ENCODE measurements at places on chromosomes 7 and 10.

DNA sequence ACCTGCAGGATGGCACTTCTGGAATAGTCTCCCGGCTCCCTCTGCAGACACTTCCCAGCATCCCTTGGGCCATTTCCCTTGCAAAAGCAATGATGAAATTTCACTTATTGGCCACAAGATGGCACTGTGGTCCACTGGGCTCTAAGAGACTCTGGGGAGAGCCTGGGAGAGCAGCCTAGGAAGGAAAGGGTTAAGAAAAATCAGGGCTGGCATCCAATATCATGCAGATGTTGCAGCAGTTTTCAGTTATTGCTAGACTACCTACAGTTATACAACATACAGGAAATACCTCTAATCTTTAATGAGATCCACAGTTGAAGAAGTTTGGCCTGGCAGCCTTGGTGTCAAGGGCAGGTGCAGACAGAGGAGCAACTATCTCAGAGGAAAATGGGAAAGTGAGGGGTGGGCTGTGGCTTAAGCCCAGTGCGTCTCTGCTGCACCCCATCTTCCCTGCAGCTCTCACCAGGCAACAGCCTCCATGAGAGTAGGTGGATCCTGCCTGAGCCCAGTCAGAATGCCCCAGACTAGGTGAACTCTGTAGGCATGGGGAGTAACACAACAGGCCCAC, 100.2 kb upstream of the PRSS58 start:
- peak; percentile 76 for DNase-seq

DNA sequence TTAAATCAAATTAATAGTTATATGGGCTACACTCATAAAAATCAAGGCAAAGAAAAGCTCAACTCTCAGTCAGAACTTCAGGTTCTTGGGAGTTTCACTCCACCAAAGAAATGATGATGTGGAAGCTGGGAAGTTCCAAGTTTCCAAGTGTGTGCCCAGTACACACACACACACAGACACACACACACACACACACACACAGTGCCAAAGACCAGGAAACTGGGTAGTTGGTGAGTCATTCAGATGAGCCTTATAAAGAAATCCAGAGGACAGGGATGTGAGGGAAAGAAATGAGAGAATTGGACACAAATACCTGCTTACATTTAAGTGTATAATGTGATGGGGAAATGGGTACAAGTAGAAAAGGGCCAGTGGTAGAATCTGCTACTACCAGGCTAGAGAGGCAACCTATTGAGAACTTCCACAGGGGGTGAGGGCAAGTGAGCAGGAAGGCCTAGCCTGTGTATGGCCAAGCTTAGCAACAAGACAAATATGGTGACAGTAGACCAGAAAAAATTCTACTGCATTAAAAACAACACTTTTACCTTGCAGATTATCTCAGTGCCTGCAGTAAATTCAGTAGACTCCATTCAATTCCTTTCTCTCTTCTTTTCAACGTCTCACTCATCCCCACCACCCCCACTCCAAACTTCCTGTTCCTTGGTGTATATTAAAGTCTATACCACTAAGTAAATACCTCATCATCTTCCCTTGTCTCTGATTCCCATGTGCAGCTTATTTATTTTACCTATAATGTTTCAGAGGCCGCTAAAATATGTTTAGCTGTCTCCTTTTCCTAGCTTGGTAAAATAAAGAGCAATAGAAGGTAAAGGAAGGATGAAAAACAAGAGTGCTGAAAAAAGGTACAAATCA, 95.0 kb downstream of the CABCOCO1 start:
- DNase-seq: peak; percentile 61

GRCh38 chr7:112763298-112763697, 26.9 kb downstream of the TMEM168 start:
- no peak for DNase-seq

DNA sequence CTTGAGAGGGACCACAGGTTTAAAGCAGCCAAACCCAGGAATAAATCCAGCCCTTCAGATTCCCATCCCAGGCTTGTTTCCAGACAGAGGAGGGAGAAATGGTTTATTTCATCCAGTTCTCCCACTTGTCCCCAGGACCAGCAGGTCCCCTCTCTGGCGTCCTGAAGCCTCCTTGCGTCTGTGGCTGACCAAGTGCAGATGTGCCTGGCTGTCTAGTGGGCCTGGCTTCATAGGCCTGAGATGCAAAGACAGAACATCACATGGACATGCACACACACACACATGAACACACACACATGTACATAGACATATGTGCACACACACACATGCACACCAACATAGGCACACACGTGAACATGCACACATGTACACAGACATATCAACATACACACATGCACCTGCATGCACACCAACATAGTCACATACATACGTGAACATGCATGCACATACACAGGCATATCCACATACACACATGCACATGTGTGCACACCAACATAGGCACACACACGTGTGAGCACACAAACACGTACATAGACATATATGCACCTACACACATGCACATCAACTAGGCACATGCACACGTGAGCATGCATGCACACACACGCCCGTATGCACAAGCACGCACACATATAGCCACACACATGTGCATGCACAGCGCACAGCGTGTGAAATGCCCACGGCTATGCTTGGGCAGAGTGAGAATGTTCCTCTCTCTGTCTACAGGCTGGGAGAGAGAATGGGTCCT, 10.7 kb downstream of the FOXL3 start:
- DNase-seq: no peak

DNA sequence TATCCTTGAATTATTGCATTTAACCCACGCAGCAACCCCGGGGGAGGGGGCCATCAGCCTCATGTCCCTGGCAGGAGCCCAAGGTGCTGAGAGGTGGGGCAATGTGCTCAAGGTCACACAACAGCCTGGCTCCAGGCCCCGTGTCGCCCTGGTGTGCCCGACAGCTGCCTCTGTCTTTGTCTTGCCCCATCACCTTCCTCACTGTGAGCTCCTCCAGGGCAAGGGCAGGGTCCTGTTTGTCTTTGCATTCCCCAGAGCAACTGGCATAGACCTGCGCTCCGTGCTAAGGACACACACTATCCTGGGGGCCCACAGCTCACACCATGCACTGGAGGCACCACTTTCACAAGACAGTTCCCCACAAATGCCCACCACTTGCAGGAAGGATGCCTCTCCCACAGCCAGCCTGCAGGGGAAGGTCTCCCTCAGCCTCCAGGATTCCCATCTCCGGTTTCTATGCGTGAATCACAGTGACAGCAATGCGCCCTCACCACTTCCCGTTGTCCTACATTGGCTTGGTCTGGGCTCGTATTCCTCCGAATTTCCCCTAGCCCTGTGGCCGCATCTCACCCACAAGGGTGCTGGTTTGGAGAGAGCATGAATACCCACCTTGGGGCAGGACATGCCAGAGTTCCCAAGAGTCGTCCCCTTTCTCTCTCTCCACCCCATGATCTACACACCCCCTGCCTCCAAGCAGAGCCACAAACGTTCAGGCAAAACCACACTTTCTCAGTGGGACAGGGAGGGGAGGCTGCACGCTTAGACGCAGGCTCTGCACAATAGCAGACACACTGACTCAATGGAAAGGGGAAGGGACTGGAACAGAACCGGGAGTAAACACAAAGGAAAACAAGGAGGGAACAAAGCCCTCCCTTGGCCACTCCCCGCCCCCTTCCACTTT, 10.3 kb downstream of the ITPRIP start:
- DNase-seq: peak; percentile 93

DNA sequence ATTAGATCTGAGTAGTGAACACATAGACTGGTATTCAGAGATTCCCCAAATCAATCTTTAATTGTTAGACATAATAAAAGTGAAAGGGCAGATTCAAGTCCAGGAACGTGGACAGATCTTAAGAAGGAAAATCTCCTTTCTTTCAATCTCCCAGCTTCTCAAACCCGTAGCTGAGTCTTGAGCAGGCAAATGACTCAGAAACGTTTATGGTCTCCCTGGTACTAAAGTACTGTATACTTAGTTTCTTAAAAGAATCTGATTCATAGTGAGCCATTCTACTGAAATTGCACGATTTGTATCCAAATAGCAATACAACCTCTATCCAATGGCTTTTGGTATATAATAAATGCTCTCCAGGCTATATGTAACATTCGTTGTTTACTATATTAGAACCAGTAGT, 140.4 kb upstream of the RHEB start:
- DNase-seq: peak; percentile 70

GRCh38 chr7:80244206-80244916, 109.7 kb downstream of the GNAI1 start:
- DNase-seq: peak; percentile 46

- no peak for DNase-seq
Measured at GRCh38 chr7:106371629-106372028, 86.8 kb upstream of the NAMPT start.

GRCh38 chr10:42979721-42980467, 97.0 kb upstream of the RET start:
- DNase-seq: no peak

DNA sequence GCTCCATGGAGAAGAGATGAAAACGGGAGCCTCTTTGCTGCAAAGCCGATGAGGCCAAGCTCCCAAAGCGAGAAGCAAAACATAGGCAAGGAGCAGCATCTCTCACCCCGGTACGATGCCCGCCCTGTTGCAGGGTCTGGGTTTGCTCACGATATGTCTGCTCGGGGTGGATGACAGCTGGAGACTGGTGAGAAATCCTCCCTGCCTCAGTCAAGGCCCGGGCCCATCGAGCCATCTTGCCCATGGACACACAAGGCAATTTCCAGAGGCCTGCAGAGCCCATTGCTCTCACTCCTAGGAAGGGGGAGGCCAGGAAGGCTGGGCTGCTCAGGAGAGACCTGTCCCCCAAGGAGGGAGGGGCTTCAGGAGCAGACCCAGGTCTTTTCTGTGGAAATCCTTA, 391.7 kb upstream of the SHH start:
- DNase-seq: no peak

DNA sequence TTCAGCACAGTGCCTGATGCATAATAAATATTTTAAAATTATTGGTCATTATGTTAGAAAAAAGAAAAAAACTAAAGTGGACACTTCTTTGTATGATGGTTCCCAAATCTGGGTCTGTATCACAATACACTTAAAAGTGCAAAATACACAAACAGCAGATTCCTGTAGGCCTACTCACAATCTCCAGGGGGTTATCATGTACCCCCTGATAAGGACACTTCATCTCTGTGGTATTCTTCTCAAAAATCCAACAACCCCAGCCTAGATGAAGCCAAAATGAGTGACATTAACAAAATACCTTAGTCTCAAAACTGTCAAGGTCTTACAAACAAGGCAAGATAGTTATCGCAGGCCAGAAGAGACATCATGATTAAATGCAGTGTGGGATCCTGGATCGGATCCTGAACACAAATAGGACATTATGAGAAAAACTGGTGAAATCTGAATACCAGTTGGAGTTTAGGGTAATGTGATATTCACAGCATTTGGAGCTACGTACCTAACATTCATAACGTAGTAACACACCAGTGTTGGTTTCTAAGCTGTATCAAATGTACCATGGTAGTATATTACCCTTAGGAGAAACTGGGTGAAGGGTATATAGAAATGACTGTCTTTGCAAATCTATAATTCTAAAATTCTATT, 45.2 kb downstream of the NSUN6 start:
- DNase-seq: no peak

- DNase-seq: peak; percentile 54
Measured at GRCh38 chr7:142603870-142604448, 145.3 kb upstream of the PRSS1 start.

GRCh38 chr7:131974671-131975070, 418.2 kb upstream of the PODXL start:
- no peak for DNase-seq

- DNase-seq: peak; percentile 67
Measured at GRCh38 chr7:28107960-28108359, 72.6 kb downstream of the JAZF1 start.

- DNase-seq: peak; percentile 75
Measured at GRCh38 chr7:139995017-139995915, 67.5 kb downstream of the PARP12 start.

Measured in GM23248 (cell line).